NCI-H2081 treated with DMSO at 0.1 percent for 48 hours (cell line): ENCODE measurements at places on chromosomes 3 and 15.

DNA sequence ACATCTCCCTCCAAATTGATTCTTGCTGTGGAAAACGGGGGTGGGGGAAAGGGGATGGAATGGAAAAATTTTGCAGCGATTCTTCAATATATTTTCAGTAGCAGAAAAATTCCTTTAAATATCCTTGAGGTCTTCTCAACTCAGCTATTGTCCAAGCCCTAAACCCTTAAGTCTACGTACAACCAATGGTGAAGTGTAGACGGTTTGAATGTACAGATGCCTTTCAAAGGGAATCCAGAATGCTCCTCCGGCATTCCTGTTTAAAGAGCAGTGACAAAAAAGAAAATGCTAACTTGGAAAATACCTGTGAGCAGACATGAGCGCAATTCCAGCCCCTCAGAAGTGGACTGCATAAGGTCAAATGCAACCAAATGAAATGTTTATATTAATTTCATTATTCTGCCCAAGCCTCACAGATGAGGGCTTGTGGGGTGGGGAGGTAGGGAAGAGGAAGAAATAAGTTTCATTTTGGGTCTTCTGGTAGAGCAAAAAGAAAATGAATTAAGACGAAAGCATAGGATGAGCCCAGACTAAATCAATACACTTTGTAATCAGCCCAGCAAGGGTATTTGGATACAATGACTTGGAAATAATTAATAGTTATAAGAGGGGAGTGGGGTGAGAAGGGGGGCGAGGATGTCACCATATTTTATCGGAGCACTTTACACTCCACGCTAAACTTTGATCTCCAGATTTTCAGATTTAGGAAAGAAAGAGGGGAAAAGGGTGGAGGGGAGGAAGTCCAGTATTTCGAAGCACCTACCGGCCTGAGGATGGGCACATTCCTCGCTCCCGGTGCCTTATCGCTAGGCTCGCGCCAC lies 2.7 kb downstream of the FOXP1 start:
- DNase-seq: no peak

GRCh38 chr3:69791919-69792399 lies 52.7 kb downstream of the MITF start:
- DNase-seq: no peak

DNA sequence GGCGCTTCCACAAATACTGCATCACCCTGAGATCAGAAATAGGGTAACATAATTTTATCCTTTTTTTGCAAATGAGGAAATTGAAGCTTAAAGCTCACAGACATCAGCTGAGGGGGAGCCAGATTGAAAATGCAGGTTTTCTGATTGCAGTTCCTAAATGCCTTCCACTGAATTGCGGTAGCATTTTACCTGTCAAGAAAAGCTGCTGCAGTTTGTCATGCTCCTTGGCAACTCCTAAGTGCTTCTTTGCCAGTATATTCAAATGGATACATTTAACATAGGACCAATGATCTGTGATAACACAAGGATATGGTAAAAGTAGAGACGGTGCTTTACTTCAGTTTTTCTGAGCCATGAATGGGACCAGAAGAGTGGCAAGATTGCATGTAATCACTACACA lies 50.5 kb downstream of the SPATA16 start:
- DNase-seq: no peak

DNA sequence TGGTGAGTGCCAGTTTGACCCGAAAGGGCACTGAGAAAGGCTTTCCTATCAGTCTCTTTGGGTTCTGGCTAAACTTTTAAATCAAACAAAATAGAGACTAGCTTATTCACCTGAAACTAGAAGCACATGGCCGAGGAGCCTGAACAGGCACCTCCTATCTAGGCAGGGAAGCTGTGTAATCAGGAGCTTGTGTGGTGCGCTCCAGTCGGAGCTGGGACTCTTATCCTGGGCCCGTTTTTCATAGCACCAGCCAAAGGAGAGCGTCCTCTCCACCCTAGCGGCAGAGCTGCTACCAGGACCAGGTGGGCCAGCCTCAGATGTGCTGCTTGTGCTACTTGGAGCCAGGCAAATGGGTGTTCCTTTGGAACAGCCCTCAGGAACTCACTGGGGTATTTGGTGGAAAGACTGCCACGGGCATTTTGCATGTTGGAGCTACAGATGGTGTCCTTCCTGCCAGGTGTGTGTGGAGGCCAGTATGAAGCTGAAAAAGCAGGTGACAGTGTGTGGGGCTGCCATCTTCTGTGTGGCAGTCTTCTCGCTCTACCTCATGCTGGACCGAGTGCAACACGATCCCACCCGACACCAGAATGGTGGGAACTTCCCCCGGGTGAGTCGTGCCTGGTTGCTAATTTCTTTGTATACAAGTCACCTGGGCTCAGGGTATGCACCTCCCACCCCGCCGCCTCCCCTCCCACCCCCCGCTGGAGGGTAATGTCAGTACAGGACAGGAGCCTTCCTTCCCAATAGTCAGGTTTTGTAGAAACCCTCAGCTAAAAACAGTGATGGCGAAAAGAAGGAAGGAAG lies 833 bp downstream of the MAN2A2 start:
- no peak for DNase-seq

GRCh38 chr3:104554425-104554824 lies 812.3 kb upstream of the ALCAM start:
- DNase-seq: no peak

GRCh38 chr3:133964547-133964946 lies 65.2 kb downstream of the SLCO2A1 start:
- DNase-seq: no peak

DNA sequence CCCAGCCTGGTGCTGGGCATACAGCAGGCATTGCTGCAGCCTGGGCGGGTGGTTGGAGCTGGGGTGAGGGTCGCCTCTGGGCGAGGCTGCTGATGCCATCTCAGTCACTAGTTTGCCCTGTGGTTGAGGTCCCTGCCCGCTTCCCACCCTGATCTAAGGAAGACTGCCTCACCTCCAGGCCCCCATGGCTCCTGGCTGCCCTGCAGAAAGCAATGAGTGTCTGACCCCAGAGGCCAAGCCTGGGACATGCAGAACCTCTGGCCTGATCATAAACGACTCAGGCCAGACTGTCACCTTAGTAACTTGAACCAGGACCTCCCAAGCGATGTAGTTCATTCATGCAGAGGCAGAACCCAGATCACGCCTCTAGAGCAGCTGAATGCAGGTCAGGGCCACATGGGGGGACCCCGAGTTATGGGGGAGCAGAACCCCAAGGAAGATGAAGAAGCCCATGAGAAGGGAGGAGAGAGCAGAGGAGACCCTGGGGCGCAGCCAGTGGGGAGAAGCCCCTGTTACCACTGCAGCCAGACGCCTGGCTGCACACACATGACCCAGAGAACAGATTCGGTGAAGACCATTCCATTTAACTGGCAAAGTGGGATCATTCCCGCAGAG lies 213.9 kb downstream of the TBC1D2B start:
- no peak for DNase-seq

GRCh38 chr3:186483611-186484340 lies 60.4 kb downstream of the CRYGS start:
- no peak for DNase-seq

DNA sequence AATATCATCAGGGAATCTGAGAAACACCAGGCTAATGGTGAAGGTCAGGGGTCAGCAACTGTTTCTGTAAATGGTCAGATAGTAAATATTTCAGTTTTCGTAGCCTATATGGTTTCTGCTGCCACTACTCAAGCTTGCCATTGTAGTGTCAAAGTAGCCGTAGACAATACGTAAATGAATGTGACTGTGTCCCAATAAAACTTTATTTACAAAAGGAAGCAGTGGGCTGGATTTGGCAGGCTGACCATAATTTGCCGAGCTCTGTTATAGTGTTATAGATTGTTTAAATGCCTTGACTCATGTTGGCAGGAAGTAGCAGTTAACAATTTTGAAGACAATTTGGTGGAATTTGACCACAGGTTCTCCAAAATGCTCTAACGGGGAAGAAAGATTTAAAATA lies 548.2 kb downstream of the FOXP1 start:
- no peak for DNase-seq

DNA sequence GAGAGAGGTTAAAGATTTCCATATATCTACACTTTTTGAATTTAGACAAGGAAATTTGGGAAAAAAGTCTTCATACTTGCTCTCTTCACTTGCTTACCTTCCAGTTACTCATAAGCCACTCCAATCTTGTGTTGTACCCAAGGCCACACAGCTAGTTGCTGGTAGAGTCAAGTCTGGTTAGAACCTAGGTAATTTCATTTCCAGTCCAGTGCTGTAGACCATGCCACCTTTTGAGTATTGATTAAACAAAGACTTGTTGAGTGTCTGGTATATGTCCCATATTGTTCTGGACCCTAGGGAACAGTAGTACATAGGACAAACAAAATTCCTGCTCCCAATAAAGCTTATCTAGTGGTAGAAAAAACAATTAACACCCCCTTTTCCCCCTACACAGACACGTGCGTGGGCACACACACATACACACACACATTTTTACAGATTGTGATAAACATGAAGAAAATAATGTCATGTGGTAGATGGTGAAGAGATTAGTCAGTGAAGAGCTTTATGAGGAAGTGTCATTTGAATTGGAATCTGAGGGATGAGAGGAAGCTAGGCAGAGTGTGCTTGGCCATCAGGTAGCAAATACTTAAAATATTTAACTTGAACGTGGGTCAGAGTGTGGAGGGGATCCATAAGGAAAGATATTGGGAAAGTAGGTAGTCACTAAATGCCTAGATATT lies 2.1 kb downstream of the CMC1 start:
- DNase-seq: no peak

DNA sequence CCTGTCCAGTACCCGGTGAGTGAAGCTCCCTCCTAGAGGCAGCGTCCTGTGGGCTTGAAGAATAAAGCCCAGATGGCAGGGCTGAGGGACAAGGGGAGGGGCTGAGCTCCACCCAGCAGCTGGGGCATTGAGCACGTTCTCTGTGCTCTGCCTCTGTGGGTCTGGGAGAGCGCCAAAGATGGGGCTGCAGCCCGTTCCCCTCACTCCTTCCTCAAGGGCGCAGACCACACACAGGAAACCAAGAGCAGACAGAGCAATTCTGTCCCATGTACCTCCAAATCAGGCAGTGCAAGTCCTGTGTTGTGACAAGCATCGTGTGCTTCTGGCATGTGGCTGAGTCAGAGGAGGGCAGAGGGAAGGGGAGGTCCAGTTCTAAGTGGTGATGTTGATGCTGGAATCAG lies 15.7 kb upstream of the KIF23 start:
- DNase-seq: no peak
